ENCODE measurements at places on chromosomes 11 and 22. TPM values are rescaled to one million over a fixed set of nuclear protein-coding genes. Genes with fewer than 3 reads are reported as not detected.

Gene CAPN1
- total RNA-seq: 102 TPM

Gene AIFM3
- 0.59 TPM for total RNA-seq

Gene PTPRCAP
- total RNA-seq: 0.36 TPM

Gene CRKL
- 31.2 TPM for total RNA-seq

Gene ARHGAP8
- total RNA-seq: 0.36 TPM

Gene FOLR2
- not detected for total RNA-seq

Gene SCUBE2
- total RNA-seq: 2.7 TPM

Gene RAB3IL1
- 20.3 TPM for total RNA-seq

Gene USP35
- total RNA-seq: 21.4 TPM

Gene MAJIN
- total RNA-seq: not detected

Gene SLC22A6
- not detected for total RNA-seq

Gene RAB38
- 0.59 TPM for total RNA-seq

Gene MUC6
- not detected for total RNA-seq

Gene PIH1D2
- total RNA-seq: 2.9 TPM

Gene GRAP2
- total RNA-seq: not detected

Gene CTSF
- 41.3 TPM for total RNA-seq

Gene MS4A6E
- total RNA-seq: not detected

Gene SLC22A9
- not detected for total RNA-seq

Gene CRYBB2
- total RNA-seq: not detected

Gene OR52I1
- total RNA-seq: not detected

Gene POTEH
- total RNA-seq: under 0.01 TPM

Gene CHRNA10
- 0.29 TPM for total RNA-seq

Gene PHLDA2
- 3.8 TPM for total RNA-seq

Gene DBX1
- not detected for total RNA-seq

Gene PLAAT3
- 34.4 TPM for total RNA-seq

Gene CASP4
- total RNA-seq: 152 TPM

Gene P2RX6
- 5.1 TPM for total RNA-seq

Gene LDLRAD3
- total RNA-seq: 8.5 TPM

Gene WNT11
- under 0.01 TPM for total RNA-seq

Gene SMTNL1
- total RNA-seq: not detected

Gene KRTAP5-4
- total RNA-seq: not detected

Gene TREH
- not detected for total RNA-seq

Gene GRM5
- total RNA-seq: not detected

Gene FADS2
- total RNA-seq: 258 TPM

Gene OVOL1
- not detected for total RNA-seq

Gene CNIH2
- total RNA-seq: under 0.01 TPM

Gene SFI1
- total RNA-seq: 16.6 TPM

Gene PRR33
- total RNA-seq: not detected

Gene LYVE1
- not detected for total RNA-seq

Gene KMT5B
- 27.1 TPM for total RNA-seq

Gene SBF1
- total RNA-seq: 93.0 TPM

Gene NOX4
- 1.8 TPM for total RNA-seq

Gene ABTB2
- 5.1 TPM for total RNA-seq

Gene YPEL4
- 0.72 TPM for total RNA-seq

Gene XKR3
- not detected for total RNA-seq

Gene WNT7B
- not detected for total RNA-seq

Gene LGALS12
- total RNA-seq: not detected

Gene TCIRG1
- 87.5 TPM for total RNA-seq
